ENCODE measurements at places on chromosomes 16 and 17. TPM values are rescaled to one million over a fixed set of nuclear protein-coding genes. Genes with fewer than 3 reads are reported as not detected.
A peak's percentile ranks its signal among the peaks of the same experiment; 100 is the strongest.

GRCh38 chr17:62994931-62995330 is 28.9 kb downstream of the TANC2 start:
- H3K4me3 ChIP-seq = no peak overlapping the region
- DNase-seq = no peak
- H3K36me3 ChIP-seq = no peaks in the 10 kb centered on the region
- H3K27me3 ChIP-seq = no peaks in the 10 kb centered on the region
- H3K4me1 ChIP-seq = peaks cover 16% of the 10 kb centered on the region

- H3K4me1 ChIP-seq = peaks cover 26% of the 10 kb centered on the region
- no peak for DNase-seq
- no peak overlapping the region for H3K4me3 ChIP-seq
Measured at GRCh38 chr17:82489851-82490511, 29.6 kb upstream of the FOXK2 start.

DNA sequence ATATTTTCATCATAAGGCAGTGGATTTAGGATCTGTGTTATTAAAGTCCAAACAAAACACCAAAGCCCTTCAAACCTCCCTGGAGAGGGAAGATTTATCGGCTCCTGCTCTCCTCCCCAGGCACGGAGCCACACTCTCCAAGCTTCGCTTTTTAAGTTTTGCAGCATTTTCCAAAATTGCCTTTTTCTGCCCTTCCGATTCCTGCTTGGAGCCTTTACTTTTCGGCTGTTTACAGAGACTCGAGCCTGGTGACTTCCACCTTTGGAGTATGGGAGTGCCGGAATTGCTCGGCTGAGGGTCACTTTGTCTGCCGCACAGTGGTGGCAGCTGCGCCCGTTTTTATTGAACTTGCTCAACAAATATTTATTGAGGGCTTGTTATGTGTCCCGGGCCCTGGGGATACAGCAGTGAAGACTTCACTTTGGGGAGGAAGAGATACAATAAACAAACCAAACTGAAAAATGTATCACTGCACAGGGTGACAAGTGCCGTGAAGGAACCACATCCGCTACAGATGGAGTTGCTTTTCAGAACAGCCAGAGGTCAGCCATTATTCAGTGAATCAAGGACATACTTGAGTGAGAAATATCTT is 185.5 kb downstream of the NTN1 start:
- H3K4me1 ChIP-seq = peaks cover 12% of the 10 kb centered on the region
- H3K27me3 ChIP-seq = no peaks in the 10 kb centered on the region
- no peak overlapping the region for H3K27ac ChIP-seq
- no peak overlapping the region for H3K4me3 ChIP-seq
- no peak for DNase-seq

GRCh38 chr17:350706-351448 is 1.7 kb downstream of the RPH3AL start:
- peak; percentile 87 for DNase-seq
- no peaks in the 10 kb centered on the region for H3K36me3 ChIP-seq

DNA sequence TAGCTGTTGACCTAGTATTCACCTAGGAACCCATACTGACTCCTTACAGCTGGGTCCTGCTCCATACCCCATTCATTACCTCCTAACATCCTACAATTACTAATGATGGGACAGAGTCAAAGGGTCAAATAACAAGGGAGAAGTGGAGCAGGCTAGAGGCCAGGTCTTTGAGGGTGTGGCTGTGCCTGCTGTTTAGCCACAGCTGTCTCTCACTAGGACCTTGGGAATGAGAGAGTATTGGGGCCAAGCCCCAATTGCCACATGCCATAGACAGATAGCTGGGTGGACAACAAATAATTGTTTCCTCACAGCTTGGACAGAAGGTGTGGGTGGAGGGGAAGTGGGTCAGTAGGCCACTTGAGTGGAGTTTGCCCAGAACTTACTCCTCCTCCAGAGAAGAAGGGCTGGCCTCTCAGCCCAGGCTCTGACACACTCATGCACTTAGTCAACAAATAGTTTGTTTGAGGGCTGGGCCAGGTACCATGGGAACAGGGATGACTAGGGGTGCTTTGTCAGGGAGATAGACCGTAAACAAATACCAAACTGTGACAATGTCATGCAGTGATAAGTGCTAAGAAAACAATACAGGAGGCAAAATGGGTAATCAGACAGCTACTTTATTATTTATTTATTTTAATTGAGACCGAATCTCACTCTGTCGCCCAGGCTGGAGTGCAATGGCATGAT is 10.2 kb upstream of the CENPT start:
- H3K27me3 ChIP-seq = no peaks in the 10 kb centered on the region
- no peaks in the 10 kb centered on the region for H3K36me3 ChIP-seq
- peak; percentile 52 for DNase-seq
- H3K4me3 ChIP-seq = no peak overlapping the region

DNA sequence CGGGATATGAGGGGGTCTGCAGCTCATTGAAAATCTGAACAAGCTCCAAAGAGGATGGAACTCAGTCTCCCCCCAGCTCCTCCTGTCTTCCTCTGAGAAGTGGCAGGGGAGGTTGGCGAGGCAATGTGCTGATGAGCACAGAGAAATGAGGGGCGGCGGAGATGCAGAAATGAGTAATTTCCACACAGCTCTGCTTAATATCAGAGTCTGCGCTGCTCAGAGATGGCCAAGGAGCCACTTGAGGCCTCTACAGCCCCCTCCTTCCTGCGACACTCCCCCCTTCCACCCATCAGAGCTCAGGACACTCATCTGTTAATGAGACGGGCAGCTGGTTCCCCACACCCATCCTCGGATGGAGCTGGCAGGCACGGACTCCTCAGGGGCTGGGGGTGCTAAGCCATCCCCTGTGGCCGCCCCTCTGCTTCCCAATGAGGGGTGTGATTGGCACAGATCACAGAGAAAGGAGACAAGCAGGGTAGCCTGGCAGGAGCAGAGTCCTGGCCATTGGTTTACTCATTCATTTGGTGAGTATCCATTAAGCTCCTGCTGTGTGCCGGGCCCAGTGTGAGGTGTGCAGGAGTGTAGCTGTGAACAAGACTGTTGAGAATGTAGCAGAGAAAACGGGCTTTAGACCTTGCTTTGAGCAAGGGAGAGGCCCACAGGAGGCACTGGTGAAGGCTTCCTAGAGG is 12.7 kb upstream of the CRHR1 start:
- H3K27ac ChIP-seq = no peak overlapping the region
- no peaks in the 10 kb centered on the region for H3K4me1 ChIP-seq
- DNase-seq = no peak
- peaks cover 65% of the 10 kb centered on the region for H3K27me3 ChIP-seq

DNA sequence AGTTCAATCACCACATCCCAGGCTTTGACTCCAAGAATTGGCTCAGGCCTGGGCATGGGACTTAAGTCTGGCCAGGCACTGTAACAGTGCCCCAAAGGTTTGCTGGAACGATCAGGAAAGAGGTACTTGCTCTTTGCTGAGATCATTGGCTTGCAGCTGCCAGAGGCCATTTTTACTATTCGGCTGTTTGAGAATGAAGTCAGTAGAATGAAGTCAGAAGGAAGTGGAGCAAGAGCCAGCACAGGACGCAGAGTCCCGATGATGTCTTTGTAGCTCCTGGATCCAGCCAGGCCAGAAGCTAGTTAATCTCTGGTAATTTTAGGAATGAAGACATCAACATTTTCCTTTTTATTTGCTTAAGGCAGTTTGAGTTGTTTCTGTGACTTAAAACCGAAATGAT is 195.5 kb downstream of the RAB11FIP4 start:
- H3K27me3 ChIP-seq = no peaks in the 10 kb centered on the region
- H3K4me3 ChIP-seq = no peak overlapping the region
- no peaks in the 10 kb centered on the region for H3K36me3 ChIP-seq
- peaks cover 6% of the 10 kb centered on the region for H3K4me1 ChIP-seq

DNA sequence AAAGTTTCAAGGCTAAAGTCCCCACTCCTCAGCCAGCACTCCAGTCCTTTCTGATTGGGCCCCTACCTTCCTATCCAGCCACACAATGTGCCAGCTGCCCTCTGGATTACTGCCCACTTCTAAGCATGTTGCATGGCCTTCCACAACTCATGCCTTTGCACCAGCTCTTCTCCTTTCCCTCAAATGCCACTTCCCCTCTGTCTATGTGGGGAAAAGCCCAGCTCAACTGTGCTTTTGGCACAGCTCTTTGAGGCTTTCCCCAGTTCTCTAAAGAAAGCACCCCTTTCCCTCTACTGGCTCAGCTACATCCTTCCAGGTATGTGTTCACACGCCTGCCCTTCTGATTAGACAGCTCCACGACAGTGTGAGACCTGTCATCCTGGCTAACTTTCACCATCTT is 18.5 kb downstream of the GTF3C1 start:
- H3K27me3 ChIP-seq = no peaks in the 10 kb centered on the region
- H3K4me1 ChIP-seq = no peaks in the 10 kb centered on the region
- H3K36me3 ChIP-seq = peaks cover 34% of the 10 kb centered on the region
- DNase-seq = no peak
- H3K27ac ChIP-seq = no peak overlapping the region

DNA sequence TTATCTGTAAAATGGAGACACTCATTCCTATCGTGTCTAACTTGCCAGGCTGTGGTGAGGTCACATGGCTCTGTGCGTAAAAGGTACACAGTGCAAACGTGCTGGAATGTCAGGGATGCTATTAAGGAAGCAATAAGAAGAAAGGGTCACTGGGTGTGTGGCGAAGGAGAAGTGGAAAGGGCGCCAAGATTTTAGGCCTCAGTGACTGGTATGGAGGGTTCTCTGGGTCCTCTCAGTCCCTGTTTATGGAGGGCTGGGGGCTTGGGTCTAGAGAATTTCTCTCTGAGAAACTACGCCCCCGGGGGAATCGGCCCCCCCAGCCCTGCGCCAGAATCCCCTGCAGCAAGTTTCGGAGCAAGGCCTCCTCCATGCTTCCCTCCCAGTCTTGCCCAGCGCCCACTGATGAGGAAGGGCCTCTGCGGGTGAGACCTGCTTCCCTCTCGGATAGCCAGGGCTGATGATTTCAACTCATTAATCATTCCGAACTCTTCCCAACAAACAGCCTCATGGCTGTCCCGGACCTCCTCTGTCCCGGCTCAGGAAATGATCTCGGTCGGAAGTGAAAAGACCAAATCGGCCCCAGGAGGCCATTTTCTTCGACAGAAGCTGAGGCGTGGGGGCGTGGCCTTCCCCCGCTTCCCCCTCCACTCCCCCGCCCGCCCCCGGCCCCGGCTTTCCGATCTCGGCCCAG is 1.2 kb upstream of the HEXIM1 start:
- DNase-seq = peak; percentile 70
- H3K27ac ChIP-seq = peak overlapping the region; percentile 99
- peak overlapping the region; percentile 79 for H3K4me3 ChIP-seq
- H3K27me3 ChIP-seq = no peaks in the 10 kb centered on the region

DNA sequence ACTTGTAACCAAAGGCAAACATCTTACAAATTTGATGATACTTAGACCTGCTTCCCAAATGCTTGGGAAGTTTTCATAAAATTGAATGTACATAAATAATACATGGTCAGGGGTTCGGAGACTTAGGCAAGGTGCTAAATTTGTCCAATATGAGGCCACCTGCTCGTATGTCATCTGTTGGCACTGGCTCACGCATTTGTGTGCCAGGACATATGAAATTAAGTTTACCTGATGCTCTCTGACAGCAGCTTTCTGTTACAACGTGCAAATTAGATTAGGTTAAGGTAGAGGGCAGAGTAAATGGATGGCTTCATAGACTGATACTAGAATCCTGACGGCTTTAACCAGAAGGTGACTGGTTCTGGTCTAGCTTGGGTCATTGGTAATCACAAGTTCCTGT is 970.3 kb upstream of the RBFOX1 start:
- no peak overlapping the region for H3K4me3 ChIP-seq
- no peaks in the 10 kb centered on the region for H3K27me3 ChIP-seq
- H3K36me3 ChIP-seq = no peaks in the 10 kb centered on the region
- no peaks in the 10 kb centered on the region for H3K4me1 ChIP-seq
- no peak for DNase-seq

GRCh38 chr17:30376621-30377452 is 1.9 kb upstream of the CPD start:
- H3K36me3 ChIP-seq = no peaks in the 10 kb centered on the region
- no peaks in the 10 kb centered on the region for H3K27me3 ChIP-seq
- DNase-seq = peak; percentile 15
- H3K4me3 ChIP-seq = no peak overlapping the region
- peak overlapping the region; percentile 30 for H3K27ac ChIP-seq

DNA sequence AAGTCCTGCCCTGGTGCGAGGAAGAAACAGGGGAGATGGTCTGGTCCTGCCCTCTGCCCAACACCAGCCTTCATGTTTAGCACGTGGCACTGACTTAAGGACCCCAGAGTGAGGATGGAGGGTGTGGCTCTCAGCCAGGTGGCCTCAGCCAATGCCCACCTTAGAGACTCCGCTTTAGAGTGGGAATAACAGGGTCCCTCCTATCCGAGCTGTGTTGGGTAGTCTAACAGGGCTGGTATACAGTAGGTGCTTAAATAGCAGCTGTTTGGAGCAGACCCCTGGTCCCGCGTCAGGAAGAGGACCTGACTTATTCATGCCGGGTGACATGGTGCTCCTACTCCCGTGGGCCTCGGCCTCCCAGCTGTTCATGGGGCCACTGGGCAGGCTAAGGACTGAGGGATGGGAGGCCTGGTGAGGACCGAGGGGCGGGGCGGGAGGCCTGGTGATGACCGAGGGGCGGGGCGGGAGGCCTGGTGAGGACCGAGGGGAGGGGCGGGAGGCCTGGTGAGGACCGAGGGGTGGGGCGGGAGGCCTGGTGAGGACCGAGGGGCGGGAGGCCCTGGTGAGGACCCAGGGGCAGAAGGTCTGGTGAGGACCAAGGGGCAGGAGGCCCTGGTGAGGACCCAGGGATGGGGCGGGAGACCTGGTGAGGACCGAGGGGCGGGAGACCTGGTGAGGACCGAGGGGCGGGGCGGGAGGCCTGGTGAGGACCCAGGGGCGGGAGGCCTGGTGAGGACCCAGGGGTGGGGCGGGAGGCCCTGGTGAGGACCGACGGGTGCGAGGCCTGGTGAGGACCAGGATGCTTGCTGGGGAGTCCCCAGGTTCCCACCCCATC is 7.6 kb downstream of the ZFPM1 start:
- H3K27ac ChIP-seq = no peak overlapping the region
- no peak overlapping the region for H3K4me3 ChIP-seq
- no peak for DNase-seq
- H3K36me3 ChIP-seq = no peaks in the 10 kb centered on the region

DNA sequence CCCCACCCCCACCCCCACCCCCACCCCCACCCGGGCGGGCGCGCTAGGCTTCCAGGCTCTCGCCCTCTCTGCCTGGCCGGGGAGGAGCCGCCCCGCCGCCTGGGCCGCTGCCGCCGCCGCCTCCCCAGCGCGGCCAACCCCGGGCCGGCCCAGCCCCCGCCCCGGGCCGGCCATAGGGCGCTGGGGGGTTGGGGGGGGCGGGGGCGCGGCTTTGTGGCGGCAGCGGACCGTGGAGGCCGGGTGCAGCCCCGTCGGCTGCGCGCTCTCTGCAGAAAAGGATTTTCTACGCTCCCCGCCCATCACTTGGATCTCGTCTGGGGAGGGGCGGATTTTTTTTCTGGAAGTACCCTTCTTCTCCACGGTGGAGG is 230.9 kb downstream of the MRTFB start:
- no peaks in the 10 kb centered on the region for H3K27me3 ChIP-seq
- no peaks in the 10 kb centered on the region for H3K36me3 ChIP-seq
- DNase-seq = no peak
- H3K4me3 ChIP-seq = peak overlapping the region; percentile 86
- peaks cover 37% of the 10 kb centered on the region for H3K4me1 ChIP-seq

GRCh38 chr17:79543531-79543930 is 67.3 kb downstream of the RBFOX3 start:
- no peaks in the 10 kb centered on the region for H3K36me3 ChIP-seq
- DNase-seq = no peak
- no peak overlapping the region for H3K27ac ChIP-seq
- H3K4me1 ChIP-seq = no peaks in the 10 kb centered on the region
- no peak overlapping the region for H3K4me3 ChIP-seq

The PRSS33 gene
- not detected for total RNA-seq

The TBC1D3H gene
- total RNA-seq = not detected

The SLC6A2 gene
- total RNA-seq = 0.59 TPM

All from tibial nerve (tissue), 4 donors.